ENCODE measurements at places on chromosomes 6 and 20. TPM values are rescaled to one million over a fixed set of nuclear protein-coding genes. Genes with fewer than 3 reads are reported as not detected.

GRCh38 chr20:36441027-36441414 is 100.3 kb upstream of the MYL9 start:
- H3K27me3 ChIP-seq, result no peaks in the 10 kb centered on the region
- no peak for DNase-seq
- no peak overlapping the region for H3K27ac ChIP-seq
- no peak overlapping the region for H3K4me3 ChIP-seq
- H3K36me3 ChIP-seq, result no peaks in the 10 kb centered on the region

GRCh38 chr20:44171775-44172571 is 15.0 kb downstream of the JPH2 start:
- no peaks in the 10 kb centered on the region for H3K4me1 ChIP-seq
- no peaks in the 10 kb centered on the region for H3K36me3 ChIP-seq
- no peak overlapping the region for H3K27ac ChIP-seq
- H3K4me3 ChIP-seq, result no peak overlapping the region
- no peak for DNase-seq
- H3K27me3 ChIP-seq, result no peaks in the 10 kb centered on the region

GRCh38 chr6:79232696-79233462 is 1.6 kb downstream of the HMGN3 start:
- H3K4me1 ChIP-seq, result peaks cover 8% of the 10 kb centered on the region
- DNase-seq, result no peak
- H3K36me3 ChIP-seq, result no peaks in the 10 kb centered on the region
- peak overlapping the region; percentile 89 for H3K4me3 ChIP-seq
- no peak overlapping the region for H3K27ac ChIP-seq
- no peaks in the 10 kb centered on the region for H3K27me3 ChIP-seq

- H3K4me3 ChIP-seq, result peak overlapping the region; percentile 73
- DNase-seq, result no peak
- H3K27ac ChIP-seq, result peak overlapping the region; percentile 57
- H3K4me1 ChIP-seq, result peaks cover 25% of the 10 kb centered on the region
- H3K27me3 ChIP-seq, result no peaks in the 10 kb centered on the region
Observed at GRCh38 chr6:20211037-20211940, 980 bp downstream of the MBOAT1 start.

DNA sequence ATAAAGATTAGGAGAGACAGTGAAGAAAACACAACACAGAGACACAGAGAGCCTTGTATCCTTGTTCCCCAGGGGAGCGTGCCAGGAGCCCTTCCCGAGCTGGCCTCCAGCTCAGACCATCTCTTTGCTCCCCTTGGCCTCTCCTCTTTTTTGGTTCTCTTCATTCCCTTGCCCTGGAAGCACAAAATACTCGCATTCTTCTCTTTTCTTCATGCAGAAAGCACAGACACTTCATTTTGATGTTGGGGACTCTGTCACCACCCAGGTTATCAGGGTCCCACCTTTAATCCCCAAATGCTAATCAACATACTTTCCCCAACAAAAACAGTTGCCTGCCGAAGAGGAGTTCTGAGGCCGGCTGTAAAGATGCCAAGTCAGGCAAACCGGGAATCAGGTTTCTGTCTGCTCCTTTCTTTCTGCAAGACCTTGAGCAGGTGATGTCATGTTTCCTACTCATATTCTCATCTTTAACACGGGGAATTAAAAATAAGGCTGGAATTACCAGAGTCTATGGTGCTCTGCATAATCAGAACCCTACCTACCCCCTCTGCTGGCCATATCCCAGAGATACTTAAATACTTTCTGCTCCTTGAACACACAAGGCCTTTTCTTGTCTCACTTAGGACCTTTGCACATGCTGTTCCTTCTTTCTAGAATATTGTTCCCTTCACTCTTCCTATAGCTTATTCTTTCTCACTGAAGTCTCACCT is 21.7 kb downstream of the TGM6 start:
- DNase-seq, result no peak
- H3K27ac ChIP-seq, result no peak overlapping the region
- H3K27me3 ChIP-seq, result no peaks in the 10 kb centered on the region
- H3K36me3 ChIP-seq, result no peaks in the 10 kb centered on the region
- H3K4me3 ChIP-seq, result no peak overlapping the region

DNA sequence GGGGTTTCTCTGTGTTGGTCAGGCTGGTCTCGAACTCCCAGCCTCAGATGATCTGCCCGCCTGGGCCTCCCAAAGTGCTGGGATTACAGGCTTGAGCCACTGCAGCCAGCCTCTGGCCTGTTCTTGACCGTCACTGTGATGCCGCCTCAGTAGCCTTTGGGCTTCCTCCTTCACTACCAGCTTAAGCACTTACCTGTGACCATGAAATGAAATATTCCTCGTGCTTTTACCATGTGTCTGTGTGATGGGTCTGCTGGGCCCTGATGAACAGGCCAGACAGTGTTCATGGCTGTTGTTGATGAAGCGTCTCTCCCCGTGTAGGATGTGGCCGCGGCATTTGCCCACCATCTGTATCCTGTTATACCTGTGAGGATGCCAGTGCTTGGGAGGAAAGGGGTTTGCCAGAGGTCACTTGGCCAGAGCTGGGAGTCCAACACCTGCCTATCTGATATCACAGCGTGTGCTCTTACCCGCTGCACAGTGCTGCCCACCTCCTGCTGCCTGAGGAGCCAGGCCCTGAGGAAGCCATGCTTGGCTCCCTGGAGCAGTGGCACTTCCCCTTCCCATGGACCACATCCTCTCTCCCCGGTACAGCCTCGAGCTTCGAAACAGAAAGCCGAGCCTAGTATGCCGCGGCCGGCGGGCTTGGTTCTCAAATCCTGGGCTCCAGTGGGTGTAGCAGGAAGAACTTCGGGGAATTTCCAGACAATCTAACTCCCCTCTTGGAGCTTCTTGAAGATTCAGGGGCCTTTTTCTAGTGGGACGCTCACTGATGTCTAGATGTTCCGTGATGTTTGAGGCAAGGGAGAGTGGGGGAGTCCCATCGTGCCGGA is 167.9 kb downstream of the ZDHHC14 start:
- no peaks in the 10 kb centered on the region for H3K36me3 ChIP-seq
- H3K4me3 ChIP-seq, result no peak overlapping the region
- peaks cover 5% of the 10 kb centered on the region for H3K4me1 ChIP-seq

DNA sequence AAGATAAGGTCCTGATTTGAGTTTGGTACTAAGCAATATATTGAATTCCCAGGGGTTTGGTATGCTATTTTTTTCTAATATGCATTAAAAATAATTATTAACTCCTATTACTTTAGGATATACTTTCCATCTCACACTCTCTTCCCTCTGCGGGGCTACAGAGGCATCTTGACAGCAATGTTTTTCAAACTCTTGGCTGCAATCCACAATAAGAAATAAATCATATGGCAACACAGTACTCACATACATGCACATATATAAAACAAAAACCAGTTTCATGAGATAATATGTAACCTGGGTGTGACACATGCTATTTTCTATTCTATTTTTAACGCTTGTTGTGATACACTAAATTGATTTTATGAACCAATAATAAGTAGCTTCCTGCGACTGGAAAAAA is 189.5 kb downstream of the UNC5CL start:
- DNase-seq, result no peak
- H3K4me3 ChIP-seq, result no peak overlapping the region
- H3K36me3 ChIP-seq, result no peaks in the 10 kb centered on the region
- H3K27ac ChIP-seq, result no peak overlapping the region

GRCh38 chr6:1766654-1767053 is 156.9 kb downstream of the FOXC1 start:
- DNase-seq, result no peak
- no peak overlapping the region for H3K27ac ChIP-seq
- H3K27me3 ChIP-seq, result no peaks in the 10 kb centered on the region
- no peaks in the 10 kb centered on the region for H3K36me3 ChIP-seq

- no peak overlapping the region for H3K27ac ChIP-seq
- no peak overlapping the region for H3K4me3 ChIP-seq
- peaks cover 20% of the 10 kb centered on the region for H3K4me1 ChIP-seq
- no peaks in the 10 kb centered on the region for H3K36me3 ChIP-seq
- no peak for DNase-seq
Observed at GRCh38 chr6:118722829-118723813, 71.7 kb upstream of the CEP85L start.

DNA sequence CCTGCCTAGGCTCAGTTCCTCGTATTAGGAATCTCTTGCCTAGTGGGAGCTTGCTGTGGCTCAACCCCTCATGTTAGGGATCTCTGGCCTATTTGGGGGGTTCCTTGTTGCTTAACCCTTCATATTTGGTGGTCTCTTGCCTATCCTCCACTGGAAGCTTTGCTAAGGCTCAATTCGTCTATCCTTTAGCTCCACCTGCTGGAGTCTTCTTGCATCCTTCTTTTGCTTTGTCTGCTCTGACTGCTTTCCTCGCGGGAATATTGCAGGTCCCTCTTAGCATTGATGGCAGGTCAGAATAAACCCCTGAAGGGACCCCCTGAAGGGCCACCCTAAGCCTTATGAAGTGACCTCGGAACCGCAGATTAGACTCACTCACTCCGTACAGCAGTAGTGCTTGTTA is 203.0 kb upstream of the TBX18 start:
- H3K27me3 ChIP-seq, result no peaks in the 10 kb centered on the region
- no peak for DNase-seq
- no peak overlapping the region for H3K27ac ChIP-seq
- no peak overlapping the region for H3K4me3 ChIP-seq
- H3K4me1 ChIP-seq, result no peaks in the 10 kb centered on the region

- peak; percentile 71 for DNase-seq
- no peak overlapping the region for H3K27ac ChIP-seq
- peak overlapping the region; percentile 58 for H3K4me3 ChIP-seq
Observed at GRCh38 chr20:25987073-25987927, 290.6 kb upstream of the ZNF337 start.

- no peak for DNase-seq
- no peak overlapping the region for H3K4me3 ChIP-seq
- no peak overlapping the region for H3K27ac ChIP-seq
- H3K36me3 ChIP-seq, result no peaks in the 10 kb centered on the region
- H3K4me1 ChIP-seq, result no peaks in the 10 kb centered on the region
Observed at GRCh38 chr6:75472885-75473284, 20.7 kb downstream of the FILIP1 start.

DNA sequence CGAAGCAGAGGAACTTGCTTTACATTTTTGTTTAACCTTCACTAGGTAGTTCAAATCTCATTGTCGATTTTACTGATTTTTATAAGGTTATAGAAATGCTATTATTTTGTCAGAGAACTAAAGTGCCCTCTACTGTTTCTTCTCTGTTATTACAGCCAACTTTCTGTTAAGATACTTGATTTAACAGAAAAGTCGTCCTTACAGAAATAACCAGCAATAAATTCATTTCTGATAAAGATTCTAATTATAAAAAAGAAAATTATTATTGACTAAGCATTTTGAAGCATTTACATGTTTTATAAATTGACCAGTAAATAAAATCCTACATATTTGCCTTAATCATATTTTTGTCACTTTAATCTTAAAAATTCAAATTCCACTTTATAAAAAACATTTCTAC is 60.8 kb downstream of the OGFRL1 start:
- H3K27ac ChIP-seq, result no peak overlapping the region
- no peaks in the 10 kb centered on the region for H3K27me3 ChIP-seq
- H3K36me3 ChIP-seq, result no peaks in the 10 kb centered on the region
- H3K4me1 ChIP-seq, result no peaks in the 10 kb centered on the region
- H3K4me3 ChIP-seq, result no peak overlapping the region

- H3K4me3 ChIP-seq, result no peak overlapping the region
- H3K27ac ChIP-seq, result no peak overlapping the region
- no peaks in the 10 kb centered on the region for H3K36me3 ChIP-seq
Observed at GRCh38 chr20:1345030-1345755, 16.3 kb upstream of the SDCBP2 start.

- H3K36me3 ChIP-seq, result no peaks in the 10 kb centered on the region
- no peaks in the 10 kb centered on the region for H3K27me3 ChIP-seq
- peak; percentile 67 for DNase-seq
- H3K27ac ChIP-seq, result peak overlapping the region; percentile 86
- H3K4me1 ChIP-seq, result peaks cover 26% of the 10 kb centered on the region
Observed at GRCh38 chr6:27138837-27139755, 108.4 kb upstream of the PRSS16 start.

GRCh38 chr20:39029364-39029763 is 67.2 kb downstream of the DHX35 start:
- no peaks in the 10 kb centered on the region for H3K4me1 ChIP-seq
- H3K4me3 ChIP-seq, result no peak overlapping the region
- DNase-seq, result no peak
- H3K27me3 ChIP-seq, result no peaks in the 10 kb centered on the region

DNA sequence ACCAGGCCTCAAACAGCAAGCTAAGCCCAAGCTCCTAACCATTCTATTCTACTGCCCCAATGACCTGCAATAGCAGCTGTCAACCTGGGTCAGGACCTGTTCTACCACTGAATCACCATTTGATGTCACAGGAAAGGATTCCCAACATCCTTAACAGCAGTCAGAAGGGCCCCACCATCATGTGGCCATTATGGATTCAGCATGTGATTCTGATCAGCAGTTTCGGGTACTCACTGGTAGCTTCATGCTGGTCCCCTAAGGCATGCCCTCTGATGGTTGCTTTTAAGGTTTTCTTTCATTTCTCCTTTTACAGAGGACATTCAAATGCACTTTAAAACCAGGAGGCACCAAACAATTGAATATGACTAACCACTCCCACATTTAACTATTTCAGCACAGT is 37.3 kb upstream of the MAP7 start:
- H3K36me3 ChIP-seq, result peaks cover 11% of the 10 kb centered on the region
- no peak for DNase-seq
- no peak overlapping the region for H3K4me3 ChIP-seq
- H3K4me1 ChIP-seq, result no peaks in the 10 kb centered on the region
- H3K27ac ChIP-seq, result no peak overlapping the region
- H3K27me3 ChIP-seq, result no peaks in the 10 kb centered on the region

DNA sequence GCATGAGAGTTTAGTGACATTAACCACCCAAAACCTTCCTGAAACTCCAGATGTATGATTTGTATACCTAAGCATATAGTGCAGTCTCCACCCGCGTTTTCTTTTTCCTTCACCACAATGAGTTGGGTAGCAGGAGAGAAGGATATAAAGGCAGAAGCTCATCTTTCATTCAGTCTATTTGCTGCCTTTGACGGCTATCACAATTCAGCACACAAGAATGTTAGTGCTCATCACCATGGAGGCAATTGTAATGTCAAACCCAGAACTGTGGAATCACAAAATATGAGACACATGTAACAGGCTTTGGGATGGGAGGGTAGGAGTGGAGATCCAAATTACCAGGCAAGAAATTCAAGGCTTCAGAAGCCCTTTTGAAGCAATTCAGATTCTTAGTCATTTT is 17.6 kb downstream of the ZHX3 start:
- H3K27me3 ChIP-seq, result no peaks in the 10 kb centered on the region
- no peaks in the 10 kb centered on the region for H3K4me1 ChIP-seq
- no peak overlapping the region for H3K4me3 ChIP-seq
- no peak overlapping the region for H3K27ac ChIP-seq
- H3K36me3 ChIP-seq, result peaks cover 4% of the 10 kb centered on the region
- DNase-seq, result no peak

IMPG1 gene
- polyA plus RNA-seq, result not detected

ULBP3 gene
- polyA plus RNA-seq, result 0.27 TPM

CTCFL gene
- not detected for polyA plus RNA-seq

TBX18 gene
- not detected for polyA plus RNA-seq

NKAPL gene
- 0.12 TPM for polyA plus RNA-seq

GPX5 gene
- not detected for polyA plus RNA-seq

CCN6 gene
- polyA plus RNA-seq, result 0.13 TPM

RIPPLY2 gene
- not detected for polyA plus RNA-seq

HEY2 gene
- 0.14 TPM for polyA plus RNA-seq

FILIP1 gene
- polyA plus RNA-seq, result 0.12 TPM

ZNF217 gene
- polyA plus RNA-seq, result 55.2 TPM

CASS4 gene
- 6.8 TPM for polyA plus RNA-seq

FAM209B gene
- polyA plus RNA-seq, result not detected

ITPA gene
- 62.3 TPM for polyA plus RNA-seq

MOCS3 gene
- polyA plus RNA-seq, result 5.5 TPM

TP53INP2 gene
- polyA plus RNA-seq, result 0.44 TPM

TAP1 gene
- polyA plus RNA-seq, result 162 TPM

KATNA1 gene
- 21.7 TPM for polyA plus RNA-seq

Data from naive thymus-derived CD4-positive, alpha-beta T cell (primary cell).